ENCODE measurements at places on chromosomes 1 and 21.
A peak's percentile ranks its signal among the peaks of the same experiment; 100 is the strongest.

DNA sequence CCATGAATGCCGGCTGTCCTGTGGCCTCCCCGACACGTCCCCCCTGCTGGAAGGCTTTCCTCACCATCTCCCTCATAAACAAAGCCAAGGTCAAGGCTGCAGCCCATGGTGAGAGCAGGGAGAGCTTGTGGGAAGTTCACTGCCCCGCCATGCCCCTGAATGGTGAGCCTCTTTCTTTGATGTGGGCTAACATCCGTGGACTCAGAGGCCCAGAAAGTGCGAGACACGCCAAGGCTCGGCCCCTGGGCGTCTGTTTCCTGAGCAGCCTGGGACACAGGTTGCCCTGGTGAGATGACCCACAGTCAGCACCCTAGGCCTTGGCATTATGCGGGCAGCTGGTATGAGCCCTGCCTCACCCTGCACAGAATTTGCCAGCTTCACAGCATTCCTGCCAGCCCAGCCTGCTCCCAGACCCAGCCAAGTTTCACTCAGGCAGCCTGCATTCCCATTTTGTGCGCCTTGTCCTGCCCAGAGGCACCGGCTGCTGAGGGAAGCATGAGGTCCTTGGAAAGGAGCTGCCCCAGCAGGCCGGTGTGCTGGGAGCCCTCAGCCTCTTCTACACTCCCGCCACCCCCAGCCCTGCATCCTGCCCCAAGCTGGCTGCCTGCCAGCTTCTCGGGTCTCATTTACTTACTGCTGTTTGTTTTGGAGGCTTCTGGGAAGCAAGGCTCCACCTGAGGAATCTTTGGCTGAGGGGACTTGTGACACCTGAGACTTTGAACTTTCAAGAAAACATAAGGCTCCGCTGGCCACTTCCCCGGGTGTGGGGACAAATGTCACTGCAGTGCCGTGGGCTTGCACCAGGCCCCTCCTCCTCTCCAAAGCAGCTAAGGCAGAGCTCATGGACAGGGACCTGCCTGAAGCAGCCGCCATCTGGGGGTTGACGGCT lies 31.9 kb downstream of the NEK2 start:
- no peak for DNase-seq

GRCh38 chr1:21749859-21750468 lies 33.0 kb downstream of the USP48 start:
- no peak for DNase-seq

DNA sequence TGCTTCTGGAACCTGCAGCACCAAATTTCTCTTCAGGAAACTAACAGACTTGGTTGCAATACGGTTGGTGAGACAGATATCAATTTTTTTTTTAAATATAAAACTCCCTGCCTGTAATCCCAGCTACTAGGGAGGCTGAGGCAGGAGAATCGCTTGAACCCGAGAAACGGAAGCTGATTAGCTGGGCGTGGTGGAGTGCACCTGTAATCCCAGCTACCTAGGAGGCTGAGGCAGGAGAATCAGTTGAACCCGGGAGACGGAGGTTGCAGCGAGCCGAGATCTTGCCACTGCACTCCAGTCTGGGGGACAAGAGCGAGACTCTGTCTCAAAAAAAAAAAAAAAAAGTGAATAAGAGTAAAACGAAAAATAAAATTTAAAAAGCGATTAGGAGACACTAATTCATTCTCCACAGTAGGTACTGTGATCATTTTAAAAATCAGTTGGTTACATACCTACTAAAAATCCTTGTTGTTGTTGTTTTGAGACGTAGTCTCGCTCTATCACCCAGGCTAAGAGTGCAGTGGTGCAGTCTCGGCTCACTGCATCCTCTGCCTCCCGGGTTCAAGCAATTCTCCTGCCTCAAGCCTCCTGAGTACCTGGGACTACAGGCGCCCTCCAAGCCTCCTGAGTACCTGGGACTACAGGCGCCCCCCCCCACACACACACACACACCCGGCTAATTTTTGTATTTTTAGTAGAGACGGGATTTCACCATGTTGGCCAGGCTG lies 796 bp upstream of the RBM8A start:
- no peak for DNase-seq

DNA sequence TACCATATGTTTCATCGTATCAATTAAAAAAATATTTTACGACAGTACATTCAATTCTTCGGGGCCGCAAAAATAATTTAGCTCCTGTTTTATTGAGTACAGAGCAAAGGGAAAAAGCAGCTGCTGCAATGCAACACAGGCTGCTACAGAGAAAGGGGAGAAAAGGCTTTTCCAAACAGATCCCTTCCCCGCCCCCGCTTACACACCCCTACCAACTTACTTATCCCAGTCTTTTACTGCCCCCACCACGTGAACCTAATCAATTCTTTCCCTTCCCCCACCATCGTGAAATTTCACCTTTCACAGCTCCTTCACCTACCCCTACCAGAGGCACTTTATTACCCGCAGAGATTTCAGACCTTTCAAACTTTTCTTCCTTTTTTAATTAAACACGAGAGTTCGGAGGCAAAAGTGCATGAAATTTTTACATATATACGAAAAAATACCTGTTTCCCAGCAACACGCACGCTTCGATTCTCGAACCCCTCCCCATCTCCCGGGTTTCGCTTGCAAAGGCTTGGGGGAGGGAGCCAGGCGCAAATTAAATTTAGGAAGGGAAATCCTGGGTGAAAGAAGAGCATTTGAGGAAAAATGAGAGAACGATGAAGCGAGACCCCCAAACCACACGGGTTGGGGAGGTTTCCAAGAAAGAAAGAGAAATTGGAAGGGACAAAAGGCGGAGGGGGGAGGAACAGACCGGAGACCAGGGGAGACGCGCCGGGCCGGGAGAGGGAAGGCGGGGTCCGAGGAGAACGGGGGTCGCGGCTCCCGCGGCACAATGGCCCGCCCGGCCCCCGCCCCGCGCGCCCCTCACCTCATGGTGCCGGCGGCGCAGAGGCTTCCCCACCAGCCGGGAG lies 823 bp downstream of the ENAH start:
- peak; percentile 6 for DNase-seq

DNA sequence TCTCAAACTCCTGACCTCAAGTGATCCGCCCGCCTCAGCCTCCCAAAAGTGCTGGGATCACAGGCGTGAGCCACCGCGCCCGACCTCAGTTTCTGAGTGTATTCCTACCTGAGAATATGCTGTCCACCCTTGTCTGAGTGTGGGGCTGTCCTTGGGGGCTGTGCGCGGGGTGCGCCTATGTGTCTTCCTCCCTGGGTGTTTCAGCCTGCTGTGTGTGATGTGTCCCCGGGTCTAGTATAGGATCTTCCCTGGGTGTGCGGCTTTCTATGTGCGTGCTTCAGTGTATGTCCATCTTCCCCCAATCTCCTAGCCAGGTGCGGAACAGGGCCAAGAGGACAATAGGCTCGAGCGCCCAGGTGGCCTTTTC lies 8.3 kb upstream of the ID3 start:
- DNase-seq: no peak

DNA sequence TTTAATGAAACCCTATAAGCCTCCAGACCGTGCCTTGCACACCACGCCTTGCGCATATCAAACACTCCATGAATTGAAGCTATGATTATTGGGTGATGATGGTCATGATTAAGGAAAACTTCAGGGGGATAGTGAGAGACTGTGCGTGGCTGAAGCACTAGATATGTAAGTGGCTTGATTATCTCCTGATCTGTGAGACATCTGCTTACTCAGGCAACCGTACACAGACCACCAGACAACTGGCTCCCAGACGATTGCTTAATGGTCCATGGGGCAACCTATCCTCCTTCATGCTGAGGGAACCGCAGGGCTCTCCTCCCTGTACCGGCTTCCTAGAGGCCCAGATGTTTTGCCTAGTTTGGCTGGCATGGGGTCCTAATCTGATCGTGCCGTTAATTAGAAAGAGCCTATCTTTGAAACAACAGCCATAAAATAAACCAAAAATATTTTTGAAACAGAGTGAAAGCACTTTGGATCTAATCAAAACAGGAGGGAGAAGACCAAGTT lies 51.6 kb downstream of the IRF2BP2 start:
- no peak for DNase-seq

DNA sequence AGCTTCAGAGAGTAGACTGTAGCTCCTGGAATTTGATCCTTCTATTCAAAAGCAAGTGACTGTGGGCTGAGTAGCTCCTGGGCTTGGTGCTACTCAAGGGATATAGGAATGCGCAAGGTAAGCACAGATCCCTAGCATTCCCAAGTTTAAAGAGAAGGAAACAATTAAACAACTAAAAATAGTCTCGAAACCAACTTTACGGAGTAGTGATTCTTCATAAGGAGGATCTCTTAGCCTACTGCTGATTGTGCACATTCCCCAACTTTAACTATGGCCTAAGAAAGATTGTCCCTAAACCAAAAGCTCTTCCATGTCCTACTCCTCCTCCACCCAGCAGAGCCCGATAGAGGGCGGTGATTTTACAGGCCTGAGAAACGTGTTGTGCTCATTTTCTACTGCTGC lies 226.5 kb upstream of the CAMK1G start:
- no peak for DNase-seq

DNA sequence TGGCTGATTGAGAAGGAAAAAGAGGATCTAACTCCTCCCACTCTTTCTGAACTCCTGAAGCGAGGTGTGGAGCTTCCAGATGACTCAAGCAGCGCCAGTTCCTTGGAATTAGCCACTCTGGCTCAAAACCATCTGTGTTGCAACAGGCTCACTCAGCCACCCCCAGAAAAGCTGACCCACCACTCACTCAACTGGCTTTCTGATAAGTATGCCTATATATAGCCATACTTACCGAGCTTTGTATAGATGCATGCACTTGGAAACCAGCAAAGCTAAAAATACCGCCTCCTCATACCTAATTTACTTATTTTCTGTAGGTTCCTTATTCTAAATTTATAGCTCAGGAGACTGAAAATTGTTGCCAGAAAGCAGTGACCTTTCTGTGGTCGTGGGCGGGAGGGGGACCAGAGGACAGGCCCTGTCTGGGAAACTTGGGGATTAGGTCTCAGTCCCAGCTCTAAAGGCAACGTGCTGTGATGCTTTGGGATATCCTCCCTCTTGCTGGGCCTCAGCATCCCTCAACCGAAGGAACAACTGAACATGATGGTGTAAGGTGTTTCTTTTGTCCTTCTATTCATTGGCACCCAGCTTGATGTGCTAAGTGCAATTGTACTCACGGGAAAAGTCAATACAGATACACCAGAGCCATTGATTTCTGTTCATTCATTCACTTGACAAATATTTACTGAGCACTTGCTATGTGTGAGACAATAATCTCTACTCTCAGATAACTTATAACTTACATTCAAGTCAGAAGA lies 65.7 kb downstream of the NENF start:
- DNase-seq: no peak

DNA sequence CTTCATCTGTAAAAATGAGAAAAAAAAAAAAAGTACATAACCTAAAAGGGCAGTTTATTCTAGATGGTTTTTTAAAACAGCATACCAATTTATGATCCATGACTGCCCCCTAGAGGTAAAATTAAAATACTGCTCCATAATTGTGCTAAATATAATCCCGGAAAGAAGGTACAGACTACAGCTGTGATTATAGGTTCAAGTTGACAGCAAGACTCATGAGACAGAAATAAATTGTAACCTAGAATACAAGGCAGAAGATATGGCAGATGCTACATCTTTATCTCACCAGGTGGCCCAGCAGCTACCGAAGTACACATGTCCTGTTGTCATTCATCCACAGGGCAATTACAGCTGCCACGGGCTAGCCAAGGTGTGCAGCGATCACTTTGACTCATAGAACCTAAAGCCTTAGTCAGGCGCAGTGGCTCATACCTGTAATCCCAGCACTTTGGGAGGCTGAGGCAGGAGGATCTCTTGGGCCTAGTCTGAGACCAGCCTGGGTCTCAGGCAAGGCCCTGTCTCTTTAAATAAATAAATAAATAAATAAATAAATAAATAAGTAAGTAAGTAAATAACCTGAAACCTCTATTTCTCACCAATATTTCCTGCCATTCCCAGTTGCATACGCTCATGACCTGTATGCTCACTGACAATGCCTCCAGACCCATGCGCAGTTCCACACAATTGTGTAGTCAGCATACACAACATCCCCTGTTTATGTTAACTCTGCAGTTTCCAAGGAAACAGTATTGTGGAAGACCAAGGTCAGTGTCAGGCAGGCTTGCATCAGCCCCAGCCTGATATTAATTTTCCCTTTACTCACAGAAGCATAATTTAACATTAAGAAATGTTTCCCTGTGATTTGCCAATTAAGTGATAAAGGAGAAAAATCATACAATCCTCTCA lies 18.3 kb upstream of the PPIE start:
- DNase-seq: no peak

GRCh38 chr1:85554630-85555327 lies 25.8 kb upstream of the CCN1 start:
- no peak for DNase-seq

GRCh38 chr1:182598296-182598695 lies 5.9 kb downstream of the RGS16 start:
- no peak for DNase-seq

- no peak for DNase-seq
Observed at GRCh38 chr1:20660363-20660762, 806 bp downstream of the DDOST start.

GRCh38 chr1:167602840-167603239 lies 27.2 kb upstream of the RCSD1 start:
- no peak for DNase-seq

- DNase-seq: no peak
Observed at GRCh38 chr1:232327899-232328298, 302.0 kb downstream of the SIPA1L2 start.

- DNase-seq: peak; percentile 98
Observed at GRCh38 chr1:117059678-117060440, at the start of gene TTF2. Gene TTF2, plus strand, starts transcription at chr1:117060326. Its CDS starts 21 bp downstream, at chr1:117060347.

DNA sequence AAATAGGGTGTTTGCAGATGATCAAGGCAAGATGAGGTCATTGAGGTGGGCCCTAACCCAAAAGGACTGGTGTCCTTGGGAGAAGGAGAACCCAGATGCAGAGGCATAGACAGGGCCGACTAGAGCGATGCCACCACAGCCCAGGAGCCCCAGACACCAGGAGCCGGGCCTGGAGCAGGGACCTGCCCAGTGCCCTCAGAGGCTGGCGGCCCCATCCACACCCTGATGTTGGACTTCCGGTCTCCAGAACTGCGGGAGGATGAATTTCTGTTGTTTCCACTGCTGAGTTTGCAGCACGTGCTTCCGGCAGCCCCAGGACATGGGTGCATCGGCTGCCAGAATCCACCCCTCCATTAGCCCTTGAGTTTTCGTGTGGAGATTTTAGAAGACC lies 7.2 kb upstream of the ACTRT2 start:
- DNase-seq: no peak

DNA sequence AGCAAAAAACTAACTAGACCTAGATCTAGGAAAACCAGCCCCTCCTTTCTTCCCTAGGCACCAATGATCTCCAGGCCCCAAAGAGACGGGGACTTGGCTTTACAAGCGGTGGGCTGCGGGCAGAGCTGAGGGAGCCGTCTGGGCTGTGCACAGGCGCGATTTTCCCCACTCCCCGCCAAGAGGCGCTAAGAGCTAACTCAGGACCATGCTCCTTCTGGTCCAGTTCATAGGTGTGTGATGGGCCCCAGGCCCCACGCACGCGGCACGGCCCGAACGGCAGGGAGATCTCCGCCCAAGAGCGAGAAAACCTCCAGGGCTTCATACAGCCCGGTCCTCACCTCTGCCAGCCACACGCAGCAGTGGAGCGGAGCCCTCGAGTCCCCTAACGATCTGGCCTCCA lies 7.5 kb upstream of the GPR153 start:
- no peak for DNase-seq

All from SW 1271 (cell line).